ENCODE measurements at places on chromosomes 7 and 10. TPM values are rescaled to one million over a fixed set of nuclear protein-coding genes. Genes with fewer than 3 reads are reported as not detected.
A peak's percentile ranks its signal among the peaks of the same experiment; 100 is the strongest.

GRCh38 chr7:1844951-1845390, 174.9 kb downstream of the ELFN1 start:
- H3K4me1 ChIP-seq: no peaks in the 10 kb centered on the region
- no peaks in the 10 kb centered on the region for H3K36me3 ChIP-seq
- DNase-seq: no peak
- H3K27ac ChIP-seq: no peak overlapping the region

Gene PLAU
- 11.0 TPM for total RNA-seq

GRCh38 chr10:112382515-112383235, 8.8 kb downstream of the ACSL5 start:
- H3K27me3 ChIP-seq: no peaks in the 10 kb centered on the region
- H3K27ac ChIP-seq: no peak overlapping the region
- DNase-seq: no peak
- no peak overlapping the region for H3K4me3 ChIP-seq
- no peaks in the 10 kb centered on the region for H3K36me3 ChIP-seq

GRCh38 chr7:135355377-135356048, 121.9 kb downstream of the STRA8 start:
- no peak for DNase-seq
- no peaks in the 10 kb centered on the region for H3K36me3 ChIP-seq
- no peaks in the 10 kb centered on the region for H3K4me1 ChIP-seq
- no peak overlapping the region for H3K4me3 ChIP-seq

GRCh38 chr7:31550432-31550831, 36.5 kb downstream of the ITPRID1 start:
- DNase-seq: no peak
- no peak overlapping the region for H3K27ac ChIP-seq
- no peaks in the 10 kb centered on the region for H3K4me1 ChIP-seq

Gene CUL2
- total RNA-seq: 20.3 TPM

Gene WBP1L
- total RNA-seq: 114 TPM

- no peak overlapping the region for H3K4me3 ChIP-seq
- no peak for DNase-seq
- H3K36me3 ChIP-seq: no peaks in the 10 kb centered on the region
Measured at GRCh38 chr10:9992661-9993060, 1025.0 kb upstream of the CELF2 start.

- H3K27me3 ChIP-seq: no peaks in the 10 kb centered on the region
- peaks cover 5% of the 10 kb centered on the region for H3K36me3 ChIP-seq
- H3K27ac ChIP-seq: no peak overlapping the region
- no peak for DNase-seq
- no peaks in the 10 kb centered on the region for H3K4me1 ChIP-seq
Measured at GRCh38 chr7:155763691-155764437, 48.4 kb downstream of the SHH start.

GRCh38 chr10:71766717-71767419, 6.5 kb downstream of the VSIR start:
- H3K36me3 ChIP-seq: no peaks in the 10 kb centered on the region
- H3K4me1 ChIP-seq: peaks cover 23% of the 10 kb centered on the region
- no peak overlapping the region for H3K4me3 ChIP-seq
- DNase-seq: no peak
- H3K27me3 ChIP-seq: no peaks in the 10 kb centered on the region

GRCh38 chr10:7485799-7486198, 75.0 kb upstream of the SFMBT2 start:
- no peaks in the 10 kb centered on the region for H3K4me1 ChIP-seq
- DNase-seq: no peak
- no peaks in the 10 kb centered on the region for H3K36me3 ChIP-seq
- H3K4me3 ChIP-seq: no peak overlapping the region

GRCh38 chr7:26061678-26062603, 90.1 kb upstream of the NFE2L3 start:
- no peak overlapping the region for H3K4me3 ChIP-seq
- H3K36me3 ChIP-seq: no peaks in the 10 kb centered on the region
- DNase-seq: peak; percentile 43
- peaks cover 4% of the 10 kb centered on the region for H3K4me1 ChIP-seq
- H3K27me3 ChIP-seq: no peaks in the 10 kb centered on the region

DNA sequence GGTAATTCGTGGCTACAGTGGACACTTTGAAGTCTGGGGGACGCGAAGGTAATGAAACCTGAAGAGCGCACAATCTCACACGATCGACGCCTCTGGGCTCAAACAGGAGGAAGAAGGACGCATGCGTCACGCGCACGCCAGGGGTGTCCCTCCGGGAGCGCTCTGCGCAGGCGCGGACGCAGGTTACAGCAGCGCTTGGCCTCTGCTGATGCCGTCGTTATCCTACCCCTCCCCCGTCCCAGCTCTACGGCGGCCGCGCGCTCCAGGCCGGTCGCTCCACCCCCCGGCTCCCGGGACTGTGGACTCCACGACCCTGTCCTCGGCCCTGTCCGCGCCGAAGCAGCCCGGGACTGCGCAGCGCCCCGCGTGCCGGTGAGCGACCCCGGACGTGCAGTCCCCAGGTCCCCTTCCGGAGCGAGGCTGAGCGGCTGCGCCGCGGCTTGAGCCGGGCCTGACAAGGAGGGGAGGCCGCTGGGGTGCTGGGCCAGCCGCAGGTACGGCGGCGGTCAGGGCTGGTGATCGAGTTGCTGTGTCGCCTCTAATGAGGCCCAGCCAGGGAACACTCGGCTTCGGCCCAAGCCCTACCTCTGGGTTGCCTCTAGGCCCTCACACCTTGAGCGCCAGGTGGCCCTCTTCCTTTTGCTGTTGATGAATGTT, at the start of gene TMEM106B:
Gene TMEM106B (plus strand): TSS at position 241 of the 657 bp plus-strand sequence. CDS start 3,517 bp downstream, outside the sequence.
- H3K4me1 ChIP-seq: peaks cover 6% of the 10 kb centered on the region
- H3K36me3 ChIP-seq: no peaks in the 10 kb centered on the region
- peak within 1 kb of the TSS; percentile 58 for H3K4me3 ChIP-seq
- DNase-seq: peak; percentile 94

Gene FRMD4A
- 34.4 TPM for total RNA-seq

DNA sequence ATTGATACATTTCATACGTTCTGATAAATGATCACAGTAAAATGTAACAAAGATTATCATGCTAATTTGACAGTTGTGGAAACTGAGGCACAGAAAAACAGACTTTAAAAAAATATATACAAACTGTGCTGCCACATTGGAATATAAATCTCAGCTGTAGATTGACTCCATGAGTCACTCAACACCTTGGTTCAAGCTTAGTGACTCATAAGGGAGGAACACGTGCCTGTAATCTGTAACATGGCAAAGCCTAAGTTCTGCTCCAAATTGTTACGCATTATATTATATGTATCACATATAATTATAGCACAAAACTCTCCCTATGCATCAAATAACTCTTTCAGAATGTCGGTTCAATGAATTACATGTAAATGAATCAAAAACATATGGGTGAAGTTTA, 1047.5 kb downstream of the GATA3 start:
- H3K36me3 ChIP-seq: no peaks in the 10 kb centered on the region
- H3K27ac ChIP-seq: no peak overlapping the region
- no peak for DNase-seq
- no peak overlapping the region for H3K4me3 ChIP-seq

DNA sequence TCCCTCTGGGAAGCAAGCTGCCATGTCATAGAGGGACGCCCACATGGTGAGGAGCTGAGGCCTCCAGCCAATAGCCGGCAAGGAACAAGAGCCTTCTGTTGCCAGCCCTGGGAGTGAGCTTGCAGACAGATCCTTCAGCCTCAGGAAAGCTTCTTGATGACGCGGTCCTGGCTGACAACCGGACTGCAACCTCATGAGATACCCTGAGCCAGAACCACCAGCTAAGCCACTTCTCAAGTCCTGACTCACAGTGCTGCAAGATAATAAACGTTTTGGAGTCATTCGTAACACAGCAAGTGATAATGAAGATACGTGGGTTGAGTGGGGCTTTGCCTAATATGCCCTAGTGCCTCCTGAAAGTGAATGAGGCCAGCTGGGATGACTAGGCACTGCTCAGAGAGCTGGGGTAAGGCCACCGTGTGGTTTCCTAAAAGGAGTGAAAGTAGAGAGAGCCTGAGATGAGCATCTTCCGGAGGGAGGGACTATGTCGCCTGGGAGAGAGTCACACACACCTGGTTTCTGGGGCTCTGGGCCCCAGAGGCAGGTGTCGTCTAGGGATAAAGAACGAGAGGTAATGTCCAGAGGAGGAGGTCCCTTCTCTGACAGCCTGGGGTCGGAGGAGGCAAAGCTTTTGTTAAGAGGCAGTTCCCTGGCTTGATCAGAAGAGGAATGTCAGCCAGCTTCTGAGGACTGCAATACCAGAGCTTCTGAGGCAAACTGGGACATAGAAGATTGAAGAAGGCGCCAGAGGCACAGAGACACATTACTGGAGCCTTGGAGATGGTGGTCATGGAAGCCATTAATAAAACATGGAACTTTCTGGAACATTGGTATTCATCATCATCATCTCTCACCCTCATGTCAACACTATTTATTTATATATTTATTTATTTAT, 53.6 kb downstream of the PYROXD2 start:
- peak; percentile 90 for DNase-seq
- H3K27me3 ChIP-seq: no peaks in the 10 kb centered on the region
- peaks cover 4% of the 10 kb centered on the region for H3K4me1 ChIP-seq
- H3K4me3 ChIP-seq: peak overlapping the region; percentile 21
- peak overlapping the region; percentile 87 for H3K27ac ChIP-seq
- no peaks in the 10 kb centered on the region for H3K36me3 ChIP-seq

DNA sequence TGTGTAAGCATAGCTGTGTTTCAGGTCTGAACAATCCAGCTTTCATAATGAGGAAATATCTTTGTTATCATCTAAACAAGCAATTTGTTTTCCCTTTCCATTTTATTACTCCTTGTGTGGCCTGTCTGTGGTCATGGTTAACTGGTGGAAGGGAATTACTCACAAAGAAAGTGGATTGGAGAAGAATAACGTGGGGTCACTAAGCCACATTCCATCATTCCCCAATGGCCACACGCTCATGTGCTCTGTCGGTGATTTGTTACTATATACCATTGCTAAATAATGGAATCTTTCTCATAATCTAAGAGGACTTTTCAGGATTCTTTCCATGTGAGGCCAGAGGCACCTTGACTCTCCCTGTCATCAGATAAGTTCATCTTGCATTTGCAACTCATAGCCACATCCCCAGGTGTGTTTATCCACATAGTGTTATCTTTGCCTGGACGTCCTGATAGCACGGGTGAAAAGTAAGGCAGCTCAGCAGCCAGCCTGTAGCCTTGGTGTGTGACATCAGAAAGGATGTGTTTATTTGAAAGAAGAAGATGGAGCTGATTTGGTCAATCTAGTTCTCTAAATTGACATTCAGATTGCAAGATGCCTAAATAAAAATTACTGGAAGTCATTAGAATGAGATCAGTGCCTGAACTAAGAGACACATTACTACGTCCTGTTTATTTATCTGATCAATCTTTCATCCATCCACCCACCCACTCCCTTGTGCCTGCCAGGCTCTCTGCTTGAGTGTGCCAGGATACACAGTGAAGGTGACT, 128.9 kb downstream of the CELF2 start:
- H3K36me3 ChIP-seq: no peaks in the 10 kb centered on the region
- no peak for DNase-seq
- no peaks in the 10 kb centered on the region for H3K4me1 ChIP-seq
- H3K4me3 ChIP-seq: no peak overlapping the region
- H3K27ac ChIP-seq: no peak overlapping the region

Gene CELF2
- 40.0 TPM for total RNA-seq

GRCh38 chr7:73647725-73648592, 19.7 kb upstream of the VPS37D start:
- H3K27me3 ChIP-seq: peaks cover 2% of the 10 kb centered on the region
- H3K27ac ChIP-seq: no peak overlapping the region
- H3K4me3 ChIP-seq: peak overlapping the region; percentile 47
- no peak for DNase-seq

Gene BRAF
- 64.9 TPM for total RNA-seq

Gene TMEM176A
- 42.6 TPM for total RNA-seq

DNA sequence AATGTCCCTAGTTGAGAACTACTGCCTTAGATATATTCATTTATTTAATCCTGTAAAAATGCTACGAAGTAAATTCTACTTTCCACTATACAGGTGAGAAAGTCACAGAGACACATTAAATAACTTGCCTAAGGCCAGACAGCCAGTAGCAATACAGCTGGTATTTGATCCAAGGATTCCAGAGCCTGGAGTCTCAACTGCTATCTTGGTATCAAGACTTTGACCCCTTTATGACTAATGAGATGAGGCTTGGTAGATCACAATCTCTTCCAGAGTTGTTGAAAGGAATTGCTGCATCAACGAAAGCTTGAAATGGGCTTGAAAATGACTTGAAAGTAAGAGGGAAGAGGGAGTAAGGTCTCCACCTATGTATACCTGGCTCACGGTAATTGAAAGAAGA, 83.3 kb downstream of the ORC5 start:
- H3K36me3 ChIP-seq: no peaks in the 10 kb centered on the region
- no peak for DNase-seq
- H3K4me1 ChIP-seq: no peaks in the 10 kb centered on the region
- no peak overlapping the region for H3K27ac ChIP-seq

DNA sequence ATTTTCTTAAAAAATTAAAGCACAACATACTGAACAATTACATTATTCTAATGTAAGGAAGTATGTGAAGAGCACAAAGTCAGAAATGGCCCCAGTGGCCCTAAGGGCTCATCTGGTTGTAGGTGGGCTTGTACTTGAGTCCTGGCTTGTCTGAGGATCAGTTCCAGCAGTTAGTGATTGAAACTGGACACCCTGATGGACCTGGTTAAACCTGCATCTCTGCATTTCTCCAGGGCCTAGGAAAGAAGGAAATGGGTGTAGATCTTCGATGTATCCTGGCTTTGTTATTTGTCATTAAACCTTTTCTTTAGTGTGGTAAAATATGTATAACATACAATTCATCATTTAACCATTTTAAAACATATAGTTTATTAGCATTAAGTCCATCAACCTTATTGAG, 9.7 kb upstream of the AKR1C2 start:
- no peaks in the 10 kb centered on the region for H3K4me1 ChIP-seq
- no peaks in the 10 kb centered on the region for H3K27me3 ChIP-seq
- peak overlapping the region; percentile 4 for H3K27ac ChIP-seq
- no peak overlapping the region for H3K4me3 ChIP-seq
- no peak for DNase-seq
- no peaks in the 10 kb centered on the region for H3K36me3 ChIP-seq

DNA sequence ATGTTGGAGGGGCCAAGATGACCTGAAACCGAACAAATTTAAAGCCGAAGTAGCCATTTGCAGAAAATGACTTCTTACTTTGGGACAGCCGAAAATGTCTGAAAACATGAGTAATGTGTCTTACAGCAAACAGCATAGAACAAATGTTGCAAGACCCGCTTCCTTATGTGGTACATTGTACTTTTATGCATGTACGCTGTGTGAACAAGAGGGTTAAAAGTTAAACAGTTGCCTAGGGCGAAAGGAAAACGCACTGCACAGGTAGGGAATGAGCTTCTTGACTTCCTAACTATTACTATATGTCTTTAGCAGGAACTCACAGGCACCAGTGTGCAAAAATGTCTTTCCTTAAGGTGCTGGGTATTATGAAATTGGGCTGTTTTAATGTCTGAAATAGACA, 303.5 kb upstream of the MGMT start:
- no peak for DNase-seq
- H3K27ac ChIP-seq: no peak overlapping the region
- H3K36me3 ChIP-seq: no peaks in the 10 kb centered on the region
